Germinal center (tissue), 1 donor: ENCODE measurements at places on chromosomes 7 and 10.

DNA sequence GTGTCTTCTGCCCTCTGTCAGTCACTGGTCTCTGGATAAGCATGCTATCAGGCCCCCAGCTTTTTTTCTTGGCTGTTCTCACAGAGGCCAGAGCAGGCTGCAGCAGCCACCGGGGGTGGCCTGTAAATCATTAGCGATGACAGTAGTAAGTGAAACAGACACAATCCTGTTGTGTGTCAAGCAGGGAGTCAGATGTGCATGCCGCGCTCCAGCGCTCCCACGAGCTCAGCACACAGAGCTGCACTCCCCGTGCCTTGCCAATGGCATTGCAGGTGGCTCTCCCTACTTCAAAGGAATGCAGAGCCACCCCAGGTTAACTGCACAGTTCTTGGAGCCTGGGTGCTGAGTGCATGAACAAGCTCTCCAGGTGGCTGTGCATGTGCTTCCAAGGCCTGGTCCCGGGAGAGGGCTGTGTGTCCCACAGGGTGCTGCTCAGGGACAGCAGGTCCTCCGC, 226.1 kb downstream of the GLRX3 start:
- no peak for DNase-seq

DNA sequence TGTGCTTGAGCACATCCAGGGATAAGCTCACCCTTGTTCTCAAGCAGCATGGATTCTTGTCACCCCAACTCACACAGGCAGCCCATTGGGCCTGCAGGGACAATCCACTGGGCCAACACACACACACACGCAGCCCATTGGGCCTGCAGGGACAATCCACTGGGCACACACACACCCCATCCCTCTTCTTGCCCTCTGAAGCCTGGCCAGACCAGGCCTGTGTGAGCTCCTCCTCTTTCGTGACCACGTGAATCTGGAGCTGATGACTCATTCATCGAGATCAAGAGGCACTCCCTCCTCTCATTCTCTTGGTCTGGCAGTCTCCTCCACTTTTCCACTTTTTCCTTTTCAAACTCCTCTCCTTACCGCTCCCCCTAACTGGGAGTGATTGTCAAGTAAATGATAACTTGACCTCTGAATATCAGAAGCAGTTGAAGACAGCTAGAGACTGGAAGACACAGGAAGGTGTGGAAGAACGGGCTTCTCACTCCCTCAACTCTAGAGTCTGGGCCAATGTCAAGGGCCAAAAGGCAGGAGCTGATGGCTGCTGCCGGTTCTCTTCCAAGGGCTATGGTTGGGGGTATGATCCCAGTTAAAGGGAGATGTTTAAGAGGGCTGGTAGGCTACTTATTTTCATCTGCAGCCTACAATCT, 89.7 kb downstream of the HIPK2 start:
- no peak for DNase-seq

- DNase-seq, result peak; percentile 42
Observed at GRCh38 chr7:37337522-37337921, 111.1 kb downstream of the ELMO1 start.

DNA sequence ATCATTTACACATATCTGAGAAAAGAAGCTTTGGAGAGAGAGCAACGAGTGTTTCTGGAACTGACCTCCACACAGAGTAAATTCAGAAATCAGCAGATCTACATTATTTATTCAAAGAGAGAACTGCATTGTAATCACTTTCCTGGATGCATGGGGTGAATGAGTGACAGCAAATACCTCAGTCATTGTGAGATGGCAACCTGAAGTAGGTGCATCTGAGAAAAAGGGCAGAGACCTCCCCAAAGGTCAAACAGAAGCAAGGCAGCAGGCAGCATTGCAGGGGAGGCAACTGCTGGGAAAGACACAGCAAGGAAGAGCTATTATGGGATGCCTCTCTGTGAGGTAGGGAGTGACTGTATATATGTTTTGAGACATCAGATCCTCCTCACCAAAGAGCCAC, 26.5 kb upstream of the SMIM30 start:
- no peak for DNase-seq

GRCh38 chr7:51458693-51459092, 142.1 kb upstream of the COBL start:
- DNase-seq, result no peak

- no peak for DNase-seq
Observed at GRCh38 chr10:76778914-76779795, 858.5 kb downstream of the KCNMA1 start.

- no peak for DNase-seq
Observed at GRCh38 chr10:6399231-6399741, 180.8 kb downstream of the PRKCQ start.

DNA sequence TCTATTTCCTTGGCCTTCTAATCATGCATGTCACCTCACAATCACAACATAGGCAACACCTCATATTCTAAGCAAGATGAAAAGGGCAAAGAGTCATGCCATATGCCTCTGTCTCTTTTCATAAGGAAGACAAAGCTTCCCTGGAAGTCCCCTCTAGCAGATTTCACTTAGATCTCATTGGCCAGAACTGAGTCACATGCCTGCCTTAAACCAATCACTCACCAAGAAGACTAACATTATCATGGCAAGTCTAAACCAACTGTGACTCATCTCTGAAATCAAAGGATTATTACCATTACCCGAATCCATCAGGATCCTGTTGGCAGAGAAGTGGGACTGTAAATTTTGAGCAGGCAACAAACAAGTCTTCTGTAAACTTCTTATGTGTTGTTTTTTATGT, 27.8 kb downstream of the CAV1 start:
- DNase-seq, result no peak

DNA sequence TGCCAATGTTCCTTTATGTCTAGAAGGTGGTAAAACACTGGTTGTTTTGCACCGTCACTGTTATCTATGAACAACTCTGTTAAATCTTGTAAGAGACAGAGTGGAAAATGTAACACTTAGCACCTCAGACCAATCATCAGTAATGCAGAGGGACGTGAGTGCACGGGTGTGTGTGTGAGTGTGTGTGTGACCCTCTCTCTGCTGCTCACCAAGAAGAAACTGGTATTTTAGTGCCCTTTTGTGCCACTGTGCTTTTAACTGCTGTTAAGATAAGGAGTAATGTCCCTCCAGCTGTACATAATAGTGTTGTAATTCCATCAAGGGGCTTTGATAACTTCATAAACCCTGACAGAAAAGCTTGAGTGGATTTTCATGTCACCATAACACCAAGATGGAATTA, 130.1 kb downstream of the CREB5 start:
- no peak for DNase-seq

- DNase-seq, result no peak
Observed at GRCh38 chr10:89625041-89625765, 19.8 kb downstream of the PANK1 start.

GRCh38 chr10:1364151-1364910, 308.1 kb downstream of the WDR37 start:
- no peak for DNase-seq

DNA sequence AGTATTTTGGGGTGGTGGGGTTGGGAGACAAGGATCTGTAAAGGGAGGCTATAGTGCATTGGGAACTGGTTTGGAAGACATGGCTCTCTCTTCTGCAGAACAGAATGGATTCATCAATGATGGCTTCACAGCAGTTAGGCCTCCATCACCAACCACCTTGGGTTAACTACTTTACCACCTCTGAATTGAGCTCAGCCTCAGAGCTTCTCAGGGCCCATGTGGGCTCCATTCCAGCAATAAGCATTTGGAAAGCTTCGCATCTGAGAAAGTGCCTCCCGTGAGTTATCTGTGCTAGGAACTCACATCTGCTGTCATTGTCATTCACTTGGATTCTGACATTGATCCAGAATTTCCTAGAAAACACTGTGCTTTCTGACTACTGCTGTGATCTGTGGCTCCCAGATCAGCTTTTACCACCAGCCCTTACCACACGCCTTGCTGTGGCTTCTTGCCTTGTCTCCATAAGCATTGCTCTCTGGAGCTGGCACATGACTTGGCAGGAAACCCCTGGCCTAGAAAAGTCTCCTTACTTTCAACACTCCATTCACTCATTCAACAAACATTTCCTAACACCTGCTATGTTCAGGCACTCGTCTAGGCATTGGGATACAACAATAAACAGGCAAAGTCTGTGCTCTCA, 70.7 kb upstream of the ADO start:
- DNase-seq, result no peak

DNA sequence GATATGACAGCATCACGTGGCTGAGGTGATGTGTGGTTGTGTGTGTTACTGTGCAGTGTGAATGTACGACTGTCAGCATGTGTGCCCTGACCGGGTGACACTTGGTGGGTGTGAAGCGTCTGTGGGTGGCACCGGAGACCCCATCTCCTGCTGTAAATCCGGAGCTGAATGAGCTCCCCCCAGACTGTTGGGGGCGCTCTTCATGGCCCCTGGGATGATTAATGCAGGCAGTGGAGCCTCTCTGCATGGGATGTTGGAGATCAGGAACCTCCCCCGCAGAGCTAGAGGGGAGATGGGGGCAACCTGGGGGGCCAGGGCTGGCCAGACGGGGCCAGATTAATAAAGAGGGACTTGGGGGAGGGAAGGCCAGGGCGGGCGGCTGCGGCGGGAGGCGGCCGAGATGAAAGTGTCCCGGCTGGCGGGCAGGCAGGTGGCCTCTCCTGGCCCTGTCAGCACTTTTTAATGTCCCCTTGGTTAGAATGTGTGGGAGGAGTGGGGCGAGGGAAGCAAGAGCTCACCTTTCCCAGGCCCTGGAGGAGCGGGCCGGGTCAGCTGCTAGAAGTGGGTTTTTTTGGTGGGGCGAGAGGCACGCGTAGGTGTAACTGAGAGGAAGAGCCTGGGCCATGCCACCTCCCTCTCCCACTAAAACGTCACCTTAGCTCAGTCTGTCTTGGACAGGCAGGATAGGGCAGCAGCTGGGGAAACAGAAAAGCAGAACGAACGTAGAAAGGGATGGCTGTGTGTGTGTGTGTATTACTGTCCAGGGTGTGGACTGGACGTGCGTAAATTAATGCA, 34.1 kb downstream of the HIF1AN start:
- DNase-seq, result no peak

DNA sequence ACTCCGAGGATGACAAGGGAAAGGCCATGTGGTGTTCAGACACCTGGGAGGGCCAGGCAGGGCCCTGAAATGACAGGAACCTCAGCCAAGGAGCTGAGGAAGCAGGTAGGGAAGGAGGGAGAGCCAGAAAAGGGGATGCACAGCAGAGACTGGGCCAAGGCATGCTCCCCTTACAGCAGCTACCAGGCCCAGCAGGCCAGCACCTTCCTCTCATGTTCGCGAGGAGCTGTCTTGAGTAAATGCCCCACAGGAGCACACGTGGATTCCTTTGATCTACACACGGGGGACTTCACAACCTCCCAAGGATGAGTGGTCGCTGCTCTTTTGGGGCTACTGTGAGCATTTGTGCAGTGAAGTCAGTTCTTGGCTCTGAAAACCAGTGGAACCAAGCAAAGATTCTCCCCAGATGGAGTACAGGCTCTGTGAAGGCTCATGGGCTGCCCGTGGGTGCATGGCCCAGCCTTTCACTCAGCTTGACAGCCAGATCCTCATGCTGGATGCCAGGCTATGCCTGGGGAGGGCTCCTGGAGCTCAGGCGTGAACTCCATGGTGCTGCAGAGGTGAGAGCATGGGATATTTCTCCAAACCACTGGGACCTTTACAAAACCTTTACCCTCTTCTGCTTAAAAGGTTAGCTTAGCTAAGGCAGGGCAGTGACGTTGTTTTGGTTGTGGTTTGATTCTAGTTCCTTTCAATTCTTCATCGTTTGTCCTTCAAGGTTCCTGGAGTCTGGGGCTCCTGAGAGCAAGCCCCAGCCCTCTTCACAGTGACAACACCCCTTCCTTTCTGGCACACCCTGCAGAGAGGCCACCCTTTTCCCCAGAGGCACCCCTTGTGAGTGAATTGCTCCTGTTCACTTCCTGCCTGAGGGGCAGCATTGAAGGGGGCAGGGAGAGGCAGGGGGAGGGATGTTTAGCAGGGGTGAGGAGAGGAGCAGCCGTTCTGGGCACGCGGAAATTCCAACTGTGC, 74.2 kb upstream of the ZPBP start:
- DNase-seq, result peak; percentile 54

- no peak for DNase-seq
Observed at GRCh38 chr10:36224431-36224985, 582.4 kb upstream of the FZD8 start.

DNA sequence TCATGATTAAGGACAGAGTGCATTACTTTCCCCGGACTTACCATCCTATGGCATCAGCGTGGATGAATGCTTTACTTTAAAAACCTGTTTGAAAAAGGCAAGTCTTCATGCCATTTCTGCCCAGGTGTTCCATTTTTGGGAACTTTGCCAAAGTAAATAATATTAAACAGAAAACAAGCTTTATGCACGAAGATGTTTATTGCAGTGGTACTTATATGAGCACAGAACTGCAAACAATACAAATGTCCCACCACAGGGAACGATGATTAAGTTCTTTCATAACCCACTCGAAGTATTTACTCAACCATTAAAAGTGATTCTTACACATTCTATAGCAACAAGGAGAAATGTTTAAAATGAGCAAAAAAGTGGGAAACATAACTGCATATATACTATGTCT, 109.7 kb upstream of the GDF10 start:
- DNase-seq, result no peak

- DNase-seq, result no peak
Observed at GRCh38 chr7:132280335-132280734, 295.9 kb downstream of the PLXNA4 start.

DNA sequence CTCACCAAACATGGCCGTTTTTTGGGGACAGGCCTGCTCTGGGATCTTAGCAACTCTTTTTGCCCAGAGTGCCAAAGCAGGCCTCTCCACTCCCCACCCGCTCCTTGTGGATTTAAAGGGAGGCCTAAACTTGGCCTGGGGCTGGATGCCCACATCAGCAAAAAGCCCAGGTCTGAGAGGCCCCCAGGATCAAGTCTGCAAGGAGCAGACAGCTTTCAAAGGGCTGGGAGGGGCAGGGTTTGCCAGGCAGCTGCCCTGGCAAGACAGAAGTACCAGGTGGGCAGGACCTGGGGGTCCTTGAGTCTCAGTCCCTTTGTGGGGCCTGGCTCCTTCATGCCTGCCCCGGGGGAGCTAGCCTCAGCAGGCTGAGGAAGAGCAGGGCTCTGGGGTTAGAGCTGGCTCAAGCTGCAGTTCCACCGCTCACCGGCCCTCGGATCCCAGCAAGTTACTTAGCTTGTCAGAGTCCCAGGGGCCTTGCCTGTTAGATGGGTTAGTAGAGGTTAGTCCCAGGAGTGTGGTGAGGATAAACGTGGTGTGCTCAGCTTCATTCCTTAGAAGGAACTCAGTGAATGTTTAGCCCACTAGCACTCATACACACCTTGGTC, 56.2 kb downstream of the ARHGAP22 start:
- no peak for DNase-seq

GRCh38 chr10:103492655-103493261, 747 bp upstream of the NEURL1 start:
- DNase-seq, result no peak

DNA sequence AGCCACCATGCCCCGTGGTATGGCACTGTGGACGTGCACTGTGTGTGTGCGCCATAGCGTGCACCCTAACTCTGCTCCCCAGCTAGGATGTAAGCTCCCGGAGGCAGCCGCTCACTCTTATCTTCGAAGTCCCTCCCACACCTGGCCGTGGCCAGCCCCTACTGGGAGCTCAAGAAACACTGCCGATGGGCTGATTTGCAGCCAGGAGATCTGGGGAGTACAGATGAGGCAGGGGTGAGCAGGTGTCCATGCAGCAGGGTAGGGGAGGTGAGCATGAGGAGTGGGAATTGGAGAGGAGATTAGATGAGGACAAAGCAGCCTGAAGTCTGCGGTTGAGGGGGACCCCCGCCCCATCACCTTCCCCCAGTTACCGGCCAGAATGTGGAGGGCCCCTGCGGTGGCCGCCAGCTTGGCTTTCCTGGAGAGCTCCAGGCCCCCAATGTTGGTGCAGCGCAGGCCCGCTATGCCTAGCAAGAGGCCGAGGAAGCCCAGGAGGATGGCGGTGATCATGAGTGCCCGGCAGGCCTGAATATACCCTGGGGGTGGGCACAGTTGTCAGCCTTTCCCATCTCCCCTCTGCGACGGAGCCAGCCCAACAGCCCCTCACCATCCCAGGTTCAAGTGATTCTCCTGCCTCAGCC, 3.6 kb downstream of the CLDN15 start:
- DNase-seq, result no peak
